ENCODE measurements at places on chromosomes 6 and 20. TPM values are rescaled to one million over a fixed set of nuclear protein-coding genes. Genes with fewer than 3 reads are reported as not detected.

SPATS1 gene
- not detected for total RNA-seq

MMP24 gene
- 0.52 TPM for total RNA-seq

PSORS1C2 gene
- total RNA-seq, result not detected

SNPH gene
- 4.9 TPM for total RNA-seq

LTA gene
- total RNA-seq, result not detected

VGLL2 gene
- total RNA-seq, result not detected

DCBLD1 gene
- total RNA-seq, result 13.2 TPM

TRDN gene
- 0.23 TPM for total RNA-seq

RBM24 gene
- total RNA-seq, result 6.1 TPM

RAET1L gene
- not detected for total RNA-seq

RBPJL gene
- not detected for total RNA-seq

KDM1B gene
- total RNA-seq, result 12.6 TPM
